DMS 273 treated with DMSO at 0.1 percent for 48 hours (cell line): ENCODE measurements at places on chromosomes 3 and 15.

DNA sequence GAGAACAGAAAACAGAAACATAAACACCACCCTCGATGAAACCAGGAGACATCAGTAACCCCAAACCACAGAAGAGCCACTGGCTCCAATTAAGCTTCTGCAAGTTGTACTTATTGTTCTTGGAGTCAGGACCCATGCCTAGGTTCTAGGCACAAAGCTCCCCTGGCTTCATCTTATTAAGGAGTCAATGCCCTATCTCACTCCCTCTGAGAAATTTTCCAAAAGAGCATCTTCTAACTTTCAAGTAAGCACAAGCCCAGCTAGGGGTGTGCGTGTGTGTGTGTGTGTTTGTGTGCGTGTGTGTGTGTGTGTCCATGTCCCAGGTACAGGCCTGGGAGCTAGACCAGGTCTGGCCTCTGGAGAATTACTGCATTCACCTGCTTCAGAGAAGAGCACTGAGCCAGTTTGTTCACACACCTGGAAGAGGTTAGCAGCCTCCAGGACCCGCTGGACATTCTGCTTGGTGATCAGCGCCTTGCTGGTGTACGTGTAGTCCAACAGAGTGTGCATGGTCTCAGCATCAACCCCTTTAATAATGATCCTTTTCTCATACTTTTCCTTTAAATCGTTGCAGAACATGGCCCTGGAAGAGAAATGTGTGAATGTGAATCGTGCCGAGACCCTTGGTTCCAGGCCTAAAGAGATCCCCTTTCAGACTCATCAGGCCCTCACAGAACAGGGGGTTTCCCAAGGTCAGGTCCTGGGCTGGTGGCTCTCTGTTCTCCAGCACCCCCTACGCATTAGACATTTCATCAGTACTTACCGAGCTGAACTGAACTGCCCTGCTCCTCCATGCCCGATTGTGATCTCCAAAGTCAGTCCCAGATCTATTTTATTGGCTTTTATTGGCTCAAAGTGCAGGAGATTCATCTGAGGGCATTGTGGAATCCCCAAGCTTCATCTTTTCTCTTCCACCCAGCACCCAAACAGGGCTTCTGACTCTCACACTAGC is 27.8 kb downstream of the KLHL6 start:
- DNase-seq, result no peak

DNA sequence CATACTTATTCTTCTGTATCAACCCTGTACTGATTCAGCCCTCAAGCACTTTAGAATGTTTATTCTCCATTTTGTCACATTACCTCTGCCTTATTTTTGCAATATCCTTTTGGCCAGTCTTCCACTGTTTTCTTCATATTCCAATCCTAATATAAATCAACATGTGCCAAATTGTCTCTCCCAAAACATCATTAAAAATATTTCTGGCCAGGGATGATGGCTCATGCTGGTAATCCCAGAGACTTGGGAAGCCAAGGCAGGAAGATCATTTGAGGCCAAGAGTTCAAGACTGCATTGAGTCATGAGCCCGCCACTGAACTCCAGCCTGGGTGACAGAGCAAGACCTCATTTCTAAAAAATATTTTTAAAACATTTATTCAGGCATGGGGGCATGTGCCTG is 641.4 kb upstream of the CBLB start:
- no peak for DNase-seq

- DNase-seq, result no peak
Observed at GRCh38 chr15:61038387-61038786, 190.7 kb downstream of the RORA start.

DNA sequence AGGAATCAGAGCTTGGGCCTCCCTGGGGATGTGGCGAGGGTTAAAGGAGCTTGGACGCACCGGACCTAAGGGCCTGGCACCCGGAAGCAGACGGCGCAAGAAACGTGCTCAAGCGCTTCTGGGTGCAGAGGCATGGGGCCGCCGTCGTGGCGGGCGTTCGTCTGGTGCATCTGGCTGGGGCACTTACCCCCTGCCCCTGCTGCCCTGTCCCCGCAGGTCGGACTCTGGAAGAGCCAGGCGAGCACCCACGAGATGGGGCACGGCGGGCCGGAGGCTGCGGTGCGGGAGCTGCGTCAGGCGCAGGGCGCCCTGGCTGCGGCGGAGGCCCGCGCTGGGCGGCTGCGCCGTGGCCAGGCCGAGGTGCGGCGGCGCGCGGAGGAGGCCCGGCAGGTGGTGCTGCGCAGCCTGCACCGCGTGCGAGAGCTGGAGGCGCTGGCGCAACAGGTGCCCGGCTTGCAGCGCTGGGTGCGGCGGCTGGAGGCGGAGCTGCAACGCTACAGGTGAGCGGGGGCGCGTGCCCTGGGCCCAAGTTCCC is 2.5 kb downstream of the EFCC1 start:
- DNase-seq, result no peak

DNA sequence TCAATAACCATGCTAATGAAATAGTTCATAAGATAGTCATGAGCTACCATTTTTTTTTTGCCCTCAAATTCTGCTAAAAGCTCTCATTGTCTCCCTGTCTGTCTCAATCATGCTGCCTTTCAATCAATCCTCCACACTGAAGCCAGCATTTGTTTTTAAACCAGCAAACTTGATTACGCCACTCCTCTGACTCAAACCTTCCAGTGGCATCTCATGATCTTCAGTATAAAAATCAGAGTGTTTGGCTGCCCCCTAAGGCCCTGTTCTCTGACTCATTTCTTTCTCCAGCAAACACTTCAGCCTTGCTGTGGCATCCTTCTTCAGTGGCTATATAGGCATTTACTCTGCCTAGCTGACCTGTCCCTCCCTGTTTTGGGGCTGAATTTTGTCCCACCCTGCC is 36.0 kb upstream of the EOMES start:
- DNase-seq, result no peak

DNA sequence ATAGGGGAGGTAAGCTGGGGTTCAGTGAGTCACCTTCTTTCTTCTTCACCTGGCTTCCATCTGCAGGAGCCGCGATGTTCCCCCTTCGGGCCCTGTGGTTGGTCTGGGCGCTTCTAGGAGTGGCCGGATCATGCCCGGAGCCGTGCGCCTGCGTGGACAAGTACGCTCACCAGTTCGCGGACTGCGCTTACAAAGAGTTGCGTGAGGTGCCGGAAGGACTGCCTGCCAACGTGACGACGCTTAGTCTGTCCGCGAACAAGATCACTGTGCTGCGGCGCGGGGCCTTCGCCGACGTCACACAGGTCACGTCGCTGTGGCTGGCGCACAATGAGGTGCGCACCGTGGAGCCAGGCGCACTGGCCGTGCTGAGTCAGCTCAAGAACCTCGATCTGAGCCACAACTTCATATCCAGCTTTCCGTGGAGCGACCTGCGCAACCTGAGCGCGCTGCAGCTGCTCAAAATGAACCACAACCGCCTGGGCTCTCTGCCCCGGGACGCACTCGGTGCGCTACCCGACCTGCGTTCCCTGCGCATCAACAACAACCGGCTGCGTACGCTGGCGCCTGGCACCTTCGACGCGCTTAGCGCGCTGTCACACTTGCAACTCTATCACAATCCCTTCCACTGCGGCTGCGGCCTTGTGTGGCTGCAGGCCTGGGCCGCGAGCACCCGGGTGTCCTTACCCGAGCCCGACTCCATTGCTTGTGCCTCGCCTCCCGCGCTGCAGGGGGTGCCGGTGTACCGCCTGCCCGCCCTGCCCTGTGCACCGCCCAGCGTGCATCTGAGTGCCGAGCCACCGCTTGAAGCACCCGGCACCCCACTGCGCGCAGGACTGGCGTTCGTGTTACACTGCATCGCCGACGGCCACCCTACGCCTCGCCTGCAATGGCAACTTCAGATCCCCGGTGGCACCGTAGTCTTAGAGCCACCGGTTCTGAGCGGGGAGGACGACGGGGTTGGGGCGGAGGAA is 2.6 kb downstream of the ISLR2 start:
- no peak for DNase-seq

- DNase-seq, result no peak
Observed at GRCh38 chr3:16994854-16995525, 110.2 kb downstream of the PLCL2 start.

- DNase-seq, result no peak
Observed at GRCh38 chr3:13408890-13409289, 11.2 kb downstream of the NUP210 start.

- no peak for DNase-seq
Observed at GRCh38 chr15:89457086-89457485, 39.3 kb downstream of the RHCG start.

- DNase-seq, result no peak
Observed at GRCh38 chr15:80482696-80483095, 78.5 kb downstream of the ARNT2 start.

GRCh38 chr3:123769356-123769743 is 114.8 kb downstream of the MYLK start:
- no peak for DNase-seq

DNA sequence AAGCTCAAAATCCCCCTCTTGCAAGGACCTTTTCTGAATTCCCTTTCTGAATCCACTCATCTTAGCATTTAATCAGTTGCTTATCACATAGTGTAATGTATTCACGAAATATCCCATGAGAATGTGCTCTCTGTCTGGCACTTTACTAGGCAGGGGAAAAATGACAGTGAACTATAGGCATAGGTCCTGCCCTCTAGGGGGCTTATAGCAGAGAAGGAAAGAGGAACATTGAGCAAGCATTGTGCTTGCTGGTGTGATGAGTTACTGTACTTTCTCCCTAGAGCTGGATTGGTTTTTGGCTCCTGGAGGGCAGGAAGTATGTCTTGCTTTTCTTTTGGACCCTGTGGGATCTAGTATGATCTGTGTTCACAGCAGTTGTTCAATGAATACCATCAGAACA is 26.5 kb downstream of the DUOX2 start:
- DNase-seq, result no peak

DNA sequence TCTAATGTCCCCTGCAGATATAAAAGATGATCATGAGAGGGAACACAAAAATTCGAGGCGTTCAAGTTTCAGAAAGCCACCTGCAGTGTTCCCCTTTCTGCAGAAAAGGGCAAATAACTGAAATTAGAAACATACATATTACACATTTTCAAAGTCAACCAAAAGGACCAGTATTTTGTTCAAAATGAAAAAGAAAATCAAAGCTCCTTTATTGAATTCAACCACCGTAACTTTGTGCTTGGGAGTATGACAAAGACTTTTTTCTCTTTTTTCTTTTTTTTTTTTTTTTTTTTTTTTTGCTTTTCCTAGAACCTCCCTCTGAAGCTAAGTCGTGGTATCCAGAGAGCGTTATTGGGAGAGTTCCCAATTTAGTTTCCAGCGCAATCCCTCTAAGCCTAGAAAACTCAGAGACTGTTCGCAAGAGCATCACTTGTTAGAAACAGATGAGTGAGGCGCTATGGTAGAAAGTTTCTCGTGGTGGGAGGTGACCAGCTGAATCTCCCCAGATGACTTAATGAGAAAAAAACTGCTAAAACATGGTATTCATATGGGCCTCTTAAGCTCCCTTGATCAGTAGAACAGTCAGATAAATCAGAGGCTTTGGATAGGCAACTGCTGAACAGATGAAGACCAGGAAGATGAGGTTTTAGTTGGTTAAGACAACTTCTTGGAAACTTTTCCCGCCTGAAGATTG is 77.4 kb downstream of the MB21D2 start:
- no peak for DNase-seq

DNA sequence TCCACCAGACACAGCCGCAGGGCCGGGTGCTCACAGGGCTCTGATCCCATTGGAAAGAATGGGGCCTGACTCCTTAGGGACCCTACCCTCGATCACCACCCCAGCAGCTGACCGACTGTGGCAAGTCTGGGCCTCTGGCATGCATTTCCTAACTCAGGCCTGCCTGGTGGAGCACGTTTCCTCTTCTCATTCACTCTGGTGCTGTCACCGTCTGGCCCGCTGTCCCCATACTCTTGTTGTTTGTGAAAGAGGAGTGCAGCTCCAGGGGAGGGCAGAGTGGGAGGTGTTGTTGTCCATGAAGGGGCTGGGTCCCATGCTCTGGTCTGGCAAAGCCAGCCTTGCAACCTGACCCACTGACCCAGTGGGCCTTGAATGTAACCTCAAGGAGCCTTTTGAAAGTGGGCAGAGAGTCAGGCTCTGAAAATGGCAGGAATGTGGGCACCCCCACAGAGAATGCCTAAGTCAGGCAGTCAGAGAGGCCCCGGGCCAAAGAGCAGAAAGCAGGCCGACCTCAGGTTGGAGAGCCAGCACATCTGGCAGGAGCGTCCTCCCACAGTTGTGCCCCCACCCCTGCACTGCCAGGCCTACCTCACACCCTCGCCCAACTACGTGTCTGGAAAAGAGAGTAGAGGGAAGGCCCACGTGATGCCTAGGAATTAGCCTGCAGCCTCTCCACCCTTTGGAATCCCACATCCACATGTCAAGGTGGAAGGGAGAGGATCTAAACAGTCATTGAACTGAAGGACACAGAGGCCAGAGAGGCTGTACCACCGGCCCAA is 10.9 kb downstream of the SEMA7A start:
- DNase-seq, result no peak

DNA sequence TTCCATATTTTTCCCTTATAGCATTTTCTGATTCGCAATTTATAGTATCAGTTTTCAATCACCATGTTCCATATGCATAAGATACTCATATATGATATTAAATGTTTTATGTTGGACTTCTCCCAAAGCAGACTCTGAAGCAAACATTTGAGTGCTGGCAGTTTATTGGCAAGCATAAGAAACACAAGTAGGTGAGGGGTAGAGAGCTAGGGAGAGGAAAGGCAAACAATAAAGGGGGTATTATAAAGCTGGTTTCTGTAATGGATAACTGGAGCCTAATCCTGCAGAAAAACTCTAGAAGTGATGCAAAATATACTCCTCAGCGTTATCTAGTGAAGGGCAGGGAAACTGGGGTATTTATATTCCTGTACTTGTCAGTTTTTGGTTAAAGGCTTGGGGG is 491.5 kb upstream of the TGFBR2 start:
- DNase-seq, result no peak

DNA sequence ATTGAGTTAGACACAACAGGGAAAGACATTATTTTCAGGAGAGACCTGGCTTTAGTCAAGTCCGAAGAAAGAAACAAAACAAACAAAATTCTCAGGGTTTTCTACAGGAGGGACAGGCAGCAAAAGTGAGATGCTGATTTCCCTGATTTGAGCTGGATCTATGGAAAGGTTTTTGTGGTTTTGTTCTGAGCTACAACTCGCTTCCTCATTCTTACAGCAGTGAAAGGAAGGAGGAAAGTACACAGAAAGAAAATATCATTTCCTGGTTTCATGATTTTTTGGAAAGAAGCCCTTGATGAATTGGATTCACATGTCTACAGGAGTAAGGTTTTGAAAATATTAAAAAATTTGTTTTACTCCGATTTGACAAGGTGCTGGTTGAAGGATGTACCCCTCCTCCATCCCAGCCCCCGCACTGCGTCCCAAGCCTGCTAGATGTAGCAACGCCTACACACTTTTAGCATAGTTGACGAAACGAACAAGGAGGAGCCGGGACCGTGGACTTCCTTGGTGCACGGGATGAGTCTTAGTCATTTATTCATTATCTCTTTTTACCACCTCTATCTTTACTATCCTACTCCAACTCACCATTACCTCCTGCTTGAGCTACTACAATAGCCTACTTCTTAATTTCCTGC is 10.8 kb downstream of the PRICKLE2 start:
- DNase-seq, result no peak

GRCh38 chr3:54917174-54917573 is 10.7 kb downstream of the LRTM1 start:
- DNase-seq, result no peak

GRCh38 chr3:67937498-67938118 is 283.2 kb upstream of the SUCLG2 start:
- DNase-seq, result no peak
